Hair follicular keratinocyte (primary cell): ENCODE measurements at places on chromosomes 1 and 21. TPM values are rescaled to one million over a fixed set of nuclear protein-coding genes. Genes with fewer than 3 reads are reported as not detected.

Gene ARHGEF16
- total RNA-seq, result 10.5 and 15.3 TPM in 2 replicates

Gene LEPROT
- 19.8 and 29.5 TPM in 2 replicates for total RNA-seq

Gene DNAJC28
- 0.23 and 1.0 TPM in 2 replicates for total RNA-seq

Gene THEM5
- total RNA-seq, result not detected in 2 replicates

Gene CCNL2
- 39.0 and 54.7 TPM in 2 replicates for total RNA-seq

Gene SPRR2A
- total RNA-seq, result 0.39 and 0.87 TPM in 2 replicates

Gene PGLYRP3
- total RNA-seq, result 0.34 and 0.62 TPM in 2 replicates

Gene MRPS21
- total RNA-seq, result 50.7 and 53.0 TPM in 2 replicates

Gene SLC1A7
- not detected in 2 replicates for total RNA-seq

Gene ADAM30
- total RNA-seq, result not detected in 2 replicates

Gene LCE1E
- total RNA-seq, result 0.91 TPM in 1 of 2 replicates, not detected in the other

Gene KRTAP21-2
- total RNA-seq, result not detected in 2 replicates

Gene PLA2G2A
- not detected in 2 replicates for total RNA-seq

Gene TBX19
- total RNA-seq, result 0.15 and 0.47 TPM in 2 replicates

Gene C1QB
- total RNA-seq, result not detected in 2 replicates

Gene LRRC3
- 1.9 and 3.3 TPM in 2 replicates for total RNA-seq

Gene GSTM5
- not detected in 2 replicates for total RNA-seq

Gene SYT11
- total RNA-seq, result 0.62 and 0.80 TPM in 2 replicates

Gene TTC13
- total RNA-seq, result 7.2 and 7.4 TPM in 2 replicates

Gene SPAG17
- total RNA-seq, result 0.08 TPM in 2 replicates

Gene CLDN17
- total RNA-seq, result not detected in 2 replicates

Gene LRRC39
- not detected in 2 replicates for total RNA-seq

Gene SPATA46
- not detected in 2 replicates for total RNA-seq

Gene PERM1
- total RNA-seq, result 0.23 TPM in 1 of 2 replicates, not detected in the other

Gene PKP1
- 68.9 and 94.7 TPM in 2 replicates for total RNA-seq

Gene DMRTB1
- not detected in 2 replicates for total RNA-seq

Gene CLCNKB
- total RNA-seq, result not detected in 2 replicates

Gene PCAT6
- 0.47 TPM in 1 of 2 replicates, not detected in the other for total RNA-seq

Gene KIF14
- 6.1 and 17.7 TPM in 2 replicates for total RNA-seq

Gene SAMD11
- total RNA-seq, result 0.08 TPM in 2 replicates

Gene NR1I3
- total RNA-seq, result not detected in 2 replicates

Gene CD48
- total RNA-seq, result not detected in 2 replicates

Gene DNAJB4
- total RNA-seq, result 8.0 and 11.8 TPM in 2 replicates
